Purkinje cell (primary cell): ENCODE measurements at places on chromosomes 13 and 19. TPM values are rescaled to one million over a fixed set of nuclear protein-coding genes. Genes with fewer than 3 reads are reported as not detected.

SLC46A3 gene
- 30.5 and 44.1 TPM in 2 replicates for polyA plus RNA-seq

SAFB2 gene
- 7.2 and 10.8 TPM in 2 replicates for polyA plus RNA-seq

DKKL1 gene
- polyA plus RNA-seq, result not detected in 2 replicates

CBLC gene
- not detected in 2 replicates for polyA plus RNA-seq

LIM2 gene
- not detected in 2 replicates for polyA plus RNA-seq

REEP6 gene
- polyA plus RNA-seq, result 2.2 and 3.7 TPM in 2 replicates
